ENCODE measurements at places on chromosomes 5 and 9. TPM values are rescaled to one million over a fixed set of nuclear protein-coding genes. Genes with fewer than 3 reads are reported as not detected.

The CFAP90 gene
- polyA plus RNA-seq: not detected

The TMEM174 gene
- not detected for polyA plus RNA-seq

The LCN15 gene
- not detected for polyA plus RNA-seq

The ZNF483 gene
- polyA plus RNA-seq: 0.53 TPM

The SMC5 gene
- 21.6 TPM for polyA plus RNA-seq

GRCh38 chr5:168790002-168790635 lies 211.0 kb upstream of the PANK3 start:
- no peaks in the 10 kb centered on the region for H3K36me3 ChIP-seq
- DNase-seq: no peak
- no peaks in the 10 kb centered on the region for H3K27me3 ChIP-seq
- no peak overlapping the region for H3K4me3 ChIP-seq
- H3K4me1 ChIP-seq: no peaks in the 10 kb centered on the region

GRCh38 chr5:38847559-38848347 lies 1.9 kb downstream of the OSMR start:
- H3K4me1 ChIP-seq: peaks cover 3% of the 10 kb centered on the region
- no peak for DNase-seq
- peak overlapping the region; percentile 95 for H3K4me3 ChIP-seq
- H3K36me3 ChIP-seq: peaks cover 1% of the 10 kb centered on the region
- H3K27ac ChIP-seq: peak overlapping the region; percentile 99

DNA sequence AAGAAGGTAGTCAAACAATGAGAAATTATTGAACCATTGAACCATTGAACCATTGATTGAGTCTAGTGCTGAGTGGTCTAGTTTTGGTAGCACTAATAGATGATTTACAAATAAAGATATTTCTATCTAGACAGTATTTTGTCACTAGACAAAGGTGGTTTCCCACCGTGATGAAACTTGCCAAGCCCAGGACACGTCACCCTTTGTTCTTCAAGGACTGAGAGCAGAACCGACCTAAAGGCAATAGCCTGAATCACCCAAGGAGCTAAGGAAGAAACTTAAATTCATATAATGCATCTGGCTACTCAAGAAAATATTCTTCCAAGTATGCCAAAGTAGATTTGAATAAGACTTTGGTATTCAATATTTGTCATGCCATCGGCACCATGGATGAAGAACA lies 103.3 kb downstream of the ESM1 start:
- no peak overlapping the region for H3K27ac ChIP-seq
- no peak for DNase-seq
- peaks cover 2% of the 10 kb centered on the region for H3K27me3 ChIP-seq

DNA sequence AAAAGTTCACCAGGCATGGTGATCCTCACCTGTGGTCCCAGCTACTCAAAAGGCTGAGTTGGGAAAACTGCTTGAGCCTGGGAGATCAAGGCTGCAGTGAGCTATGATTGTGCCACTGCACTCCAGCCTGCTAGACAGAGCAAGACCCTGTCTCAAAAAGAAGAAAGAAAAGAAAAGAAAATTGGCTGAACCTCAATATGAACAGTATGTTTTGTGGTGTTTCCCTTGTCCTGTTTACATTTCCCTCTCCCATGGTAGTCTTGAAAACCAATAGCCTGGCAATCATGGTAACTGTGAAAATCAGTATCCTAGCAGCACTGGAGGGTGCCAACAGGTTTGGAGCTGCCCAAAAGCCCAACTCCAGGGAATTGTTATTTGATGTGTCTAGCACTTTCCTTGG lies 174.1 kb upstream of the NR4A3 start:
- H3K4me1 ChIP-seq: no peaks in the 10 kb centered on the region
- no peaks in the 10 kb centered on the region for H3K36me3 ChIP-seq
- no peak for DNase-seq
- no peak overlapping the region for H3K27ac ChIP-seq

- H3K27ac ChIP-seq: no peak overlapping the region
- H3K4me1 ChIP-seq: no peaks in the 10 kb centered on the region
- no peak for DNase-seq
- no peak overlapping the region for H3K4me3 ChIP-seq
- H3K27me3 ChIP-seq: no peaks in the 10 kb centered on the region
Observed at GRCh38 chr9:34773306-34773910, 63.5 kb upstream of the CCL21 start.

DNA sequence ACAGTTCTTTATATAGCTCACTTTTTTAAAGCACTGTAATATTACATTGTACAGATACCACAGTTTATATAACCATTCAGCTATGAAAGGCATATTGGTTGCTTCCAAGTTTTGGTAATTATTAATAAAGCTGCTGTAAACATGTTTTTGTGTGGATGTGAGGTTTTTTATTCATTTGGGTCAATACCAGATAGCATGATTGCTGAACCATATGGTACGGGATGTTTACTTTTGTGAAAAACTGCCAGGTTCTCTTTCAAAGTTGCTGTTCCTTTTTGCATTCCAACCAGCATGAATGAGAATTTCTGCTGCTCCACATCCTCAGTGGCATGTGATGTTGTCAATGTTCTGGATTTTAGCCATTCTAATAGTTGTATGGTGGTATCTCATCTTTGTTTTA lies 439.6 kb upstream of the NMUR2 start:
- H3K27me3 ChIP-seq: no peaks in the 10 kb centered on the region
- no peak for DNase-seq
- no peak overlapping the region for H3K27ac ChIP-seq
- H3K4me3 ChIP-seq: no peak overlapping the region
- H3K36me3 ChIP-seq: no peaks in the 10 kb centered on the region
- H3K4me1 ChIP-seq: no peaks in the 10 kb centered on the region

DNA sequence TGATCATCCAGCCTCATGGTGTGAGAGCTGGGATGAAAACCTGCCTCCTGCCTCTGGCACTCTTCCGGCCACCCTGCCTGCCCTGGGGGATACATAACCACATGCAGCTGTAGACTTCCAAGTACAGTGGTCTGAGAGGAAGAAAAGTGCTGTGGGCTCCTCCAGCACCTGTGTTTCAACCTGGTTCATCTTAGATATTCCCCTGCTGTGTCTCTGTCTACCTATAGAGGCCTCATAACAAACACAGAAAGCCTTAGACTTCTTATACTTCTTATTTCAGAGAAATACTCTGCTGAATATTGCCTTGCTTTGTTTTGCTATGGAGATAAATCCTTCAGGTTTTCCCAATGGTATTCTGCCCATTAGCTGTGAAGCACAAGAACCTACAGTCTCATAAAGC lies 19.6 kb upstream of the TNFAIP8 start:
- H3K27me3 ChIP-seq: no peaks in the 10 kb centered on the region
- no peak overlapping the region for H3K4me3 ChIP-seq
- H3K36me3 ChIP-seq: no peaks in the 10 kb centered on the region
- H3K27ac ChIP-seq: no peak overlapping the region
- DNase-seq: no peak

GRCh38 chr5:135173662-135174290 lies 139.7 kb upstream of the PITX1 start:
- H3K4me3 ChIP-seq: no peak overlapping the region
- H3K36me3 ChIP-seq: no peaks in the 10 kb centered on the region
- no peak for DNase-seq
- H3K4me1 ChIP-seq: no peaks in the 10 kb centered on the region
- H3K27ac ChIP-seq: no peak overlapping the region

GRCh38 chr5:168366116-168366515 lies 74.7 kb downstream of the WWC1 start:
- peak overlapping the region; percentile 56 for H3K27ac ChIP-seq
- no peaks in the 10 kb centered on the region for H3K27me3 ChIP-seq
- no peaks in the 10 kb centered on the region for H3K36me3 ChIP-seq
- no peak overlapping the region for H3K4me3 ChIP-seq
- DNase-seq: peak; percentile 71

DNA sequence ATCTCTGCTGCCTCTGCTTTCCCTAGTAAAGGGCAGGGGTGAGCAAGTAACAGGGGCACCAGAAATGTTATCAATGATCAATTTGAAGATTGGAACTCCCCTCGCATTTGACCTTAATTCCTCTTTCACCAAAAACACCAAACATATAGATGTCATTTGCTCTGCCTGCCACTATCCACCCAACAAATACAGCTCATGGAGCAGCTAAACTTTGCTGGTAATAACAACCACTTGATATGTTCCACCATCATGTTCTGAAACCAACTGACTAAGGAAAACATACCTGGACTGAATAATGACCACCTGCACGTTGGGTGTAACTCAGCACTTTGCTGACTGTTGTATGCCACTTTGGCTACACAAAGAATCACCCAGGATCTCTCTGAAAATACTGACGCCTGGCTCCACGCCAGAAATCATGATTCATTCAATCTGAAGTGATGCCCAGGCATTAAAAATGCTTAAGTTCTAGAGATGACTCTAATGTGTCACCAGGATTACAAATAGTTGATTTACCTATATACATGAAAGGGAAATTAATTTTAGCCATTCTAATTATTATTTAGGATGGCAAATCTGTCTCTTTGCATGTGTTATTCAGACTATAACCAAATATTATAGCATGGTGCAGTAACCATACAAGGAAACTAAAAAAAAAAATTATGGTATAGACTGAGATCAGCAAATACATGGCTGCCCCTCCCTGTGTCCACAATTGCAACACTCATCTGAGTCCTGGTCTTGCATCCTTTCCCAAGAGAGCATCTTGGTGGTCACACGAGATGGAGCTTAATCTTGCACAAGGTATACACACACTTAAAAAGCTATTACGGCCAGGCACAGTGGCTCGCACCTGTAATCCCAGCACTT lies 43.1 kb upstream of the TTC39B start:
- H3K27ac ChIP-seq: no peak overlapping the region
- H3K27me3 ChIP-seq: no peaks in the 10 kb centered on the region
- no peaks in the 10 kb centered on the region for H3K4me1 ChIP-seq
- peak; percentile 20 for DNase-seq
- H3K4me3 ChIP-seq: no peak overlapping the region

GRCh38 chr9:26266146-26266793 lies 588.0 kb upstream of the TUSC1 start:
- peak; percentile 35 for DNase-seq
- no peak overlapping the region for H3K4me3 ChIP-seq
- no peak overlapping the region for H3K27ac ChIP-seq
- H3K27me3 ChIP-seq: no peaks in the 10 kb centered on the region
- no peaks in the 10 kb centered on the region for H3K36me3 ChIP-seq

GRCh38 chr5:134533115-134533815 lies 7.8 kb downstream of the JADE2 start:
- H3K4me3 ChIP-seq: no peak overlapping the region
- H3K27me3 ChIP-seq: no peaks in the 10 kb centered on the region
- peaks cover 9% of the 10 kb centered on the region for H3K36me3 ChIP-seq
- H3K27ac ChIP-seq: no peak overlapping the region

DNA sequence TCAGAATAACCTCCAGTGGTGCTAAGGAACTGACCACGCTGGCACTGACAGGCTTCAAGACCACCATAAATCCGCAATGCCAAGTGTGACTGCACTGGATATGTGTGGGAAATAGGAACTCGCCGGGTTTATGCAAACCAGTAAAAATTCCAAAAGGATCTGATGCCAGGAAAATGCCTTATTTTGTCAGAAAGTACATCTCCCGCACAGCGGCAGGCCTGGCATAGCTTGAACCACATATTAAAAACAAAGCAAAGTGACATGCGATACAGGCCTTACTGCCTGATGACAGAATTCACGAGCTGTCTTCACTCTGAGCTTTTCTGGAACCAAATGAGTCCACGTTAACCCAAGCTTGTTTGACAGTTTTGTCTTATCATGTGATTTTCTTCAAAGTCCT lies 139.6 kb downstream of the GLIS3 start:
- no peak overlapping the region for H3K4me3 ChIP-seq
- peak; percentile 48 for DNase-seq
- H3K36me3 ChIP-seq: no peaks in the 10 kb centered on the region
- H3K27ac ChIP-seq: no peak overlapping the region
- no peaks in the 10 kb centered on the region for H3K27me3 ChIP-seq

DNA sequence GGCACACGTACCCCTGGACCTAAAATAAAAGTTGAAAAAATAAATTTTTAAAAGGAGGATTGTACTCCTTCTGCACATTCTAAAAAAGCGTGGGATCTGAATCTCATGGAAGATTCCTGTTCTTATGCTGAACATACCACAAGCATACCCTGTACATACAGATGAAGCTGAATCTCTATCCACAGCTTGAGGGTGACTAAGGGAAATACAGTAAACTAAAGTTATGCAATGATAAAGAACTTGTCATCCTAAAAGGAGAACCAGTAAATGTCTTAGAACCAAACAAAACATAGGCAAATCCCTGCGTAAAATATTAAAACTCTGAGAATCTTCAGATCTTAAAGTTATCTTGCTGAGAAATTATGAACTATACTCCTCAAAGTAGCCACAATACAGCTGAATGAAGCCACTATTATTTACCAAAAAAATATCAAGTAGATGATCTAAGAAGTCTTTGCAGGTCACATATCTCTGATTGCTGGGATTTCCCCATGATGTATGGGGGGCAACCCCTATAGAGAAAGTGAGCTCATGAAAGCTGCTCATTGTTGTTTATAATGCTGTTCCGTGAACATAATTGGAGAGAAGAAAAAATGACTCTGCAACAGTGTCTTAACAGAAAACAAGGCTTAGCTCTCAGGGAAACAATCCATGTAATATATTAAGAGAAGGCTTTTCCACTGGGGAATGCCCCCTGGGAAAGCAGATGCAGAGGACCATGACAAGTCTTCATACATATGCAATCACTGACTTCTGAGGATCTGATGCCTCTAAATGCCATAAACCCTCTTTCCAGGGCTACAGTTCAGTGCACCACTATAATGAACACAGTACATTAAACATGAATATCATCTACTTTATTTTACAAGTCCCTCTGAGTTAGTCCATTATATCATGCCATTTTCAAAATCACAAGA lies 210.1 kb downstream of the EPB41L4A start:
- no peak overlapping the region for H3K27ac ChIP-seq
- H3K36me3 ChIP-seq: no peaks in the 10 kb centered on the region
- no peaks in the 10 kb centered on the region for H3K27me3 ChIP-seq
- no peak overlapping the region for H3K4me3 ChIP-seq
- no peaks in the 10 kb centered on the region for H3K4me1 ChIP-seq
- DNase-seq: no peak

DNA sequence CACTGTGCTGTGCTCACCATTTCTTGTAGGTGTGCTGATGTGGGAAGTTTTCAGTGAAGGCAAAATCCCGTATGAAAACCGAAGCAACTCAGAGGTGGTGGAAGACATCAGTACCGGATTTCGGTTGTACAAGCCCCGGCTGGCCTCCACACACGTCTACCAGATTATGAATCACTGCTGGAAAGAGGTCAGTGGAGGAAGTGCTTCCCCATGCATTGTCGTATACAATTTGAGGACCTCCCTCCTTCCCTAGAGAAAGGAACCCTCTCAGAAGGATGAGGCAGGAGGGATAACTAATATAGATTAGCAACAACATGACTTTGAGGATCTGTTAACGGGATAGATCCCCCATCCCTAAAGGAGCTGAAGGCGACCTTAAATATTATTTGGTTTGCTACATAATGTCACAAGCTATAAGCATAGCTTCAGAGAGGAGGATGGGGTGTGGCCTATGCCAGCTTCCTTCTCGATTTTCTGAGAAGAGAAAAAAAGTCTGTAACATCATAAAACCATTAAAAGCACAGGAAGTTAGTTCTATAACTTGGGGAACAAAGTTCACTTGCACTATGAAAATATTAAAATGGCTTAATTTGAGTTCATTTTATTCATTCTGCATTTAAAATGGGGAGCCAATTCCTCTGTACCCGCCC lies 17.0 kb upstream of the CYFIP2 start:
- H3K27ac ChIP-seq: no peak overlapping the region
- H3K4me1 ChIP-seq: no peaks in the 10 kb centered on the region
- no peaks in the 10 kb centered on the region for H3K27me3 ChIP-seq
- H3K36me3 ChIP-seq: no peaks in the 10 kb centered on the region
- no peak overlapping the region for H3K4me3 ChIP-seq
- no peak for DNase-seq

GRCh38 chr5:146510559-146511125 lies 5.3 kb downstream of the GPR151 start:
- no peaks in the 10 kb centered on the region for H3K4me1 ChIP-seq
- H3K27me3 ChIP-seq: no peaks in the 10 kb centered on the region
- peaks cover 6% of the 10 kb centered on the region for H3K36me3 ChIP-seq
- H3K27ac ChIP-seq: no peak overlapping the region

Data from fibroblast of lung (primary cell).